Stimulated activated CD4-positive, alpha-beta T cell treated with anti-CD3 and anti-CD28 coated beads, TNF-alpha, amount 100 ng/mL, for 24 hours (primary cell): ENCODE measurements at places on chromosomes 2 and 18.

DNA sequence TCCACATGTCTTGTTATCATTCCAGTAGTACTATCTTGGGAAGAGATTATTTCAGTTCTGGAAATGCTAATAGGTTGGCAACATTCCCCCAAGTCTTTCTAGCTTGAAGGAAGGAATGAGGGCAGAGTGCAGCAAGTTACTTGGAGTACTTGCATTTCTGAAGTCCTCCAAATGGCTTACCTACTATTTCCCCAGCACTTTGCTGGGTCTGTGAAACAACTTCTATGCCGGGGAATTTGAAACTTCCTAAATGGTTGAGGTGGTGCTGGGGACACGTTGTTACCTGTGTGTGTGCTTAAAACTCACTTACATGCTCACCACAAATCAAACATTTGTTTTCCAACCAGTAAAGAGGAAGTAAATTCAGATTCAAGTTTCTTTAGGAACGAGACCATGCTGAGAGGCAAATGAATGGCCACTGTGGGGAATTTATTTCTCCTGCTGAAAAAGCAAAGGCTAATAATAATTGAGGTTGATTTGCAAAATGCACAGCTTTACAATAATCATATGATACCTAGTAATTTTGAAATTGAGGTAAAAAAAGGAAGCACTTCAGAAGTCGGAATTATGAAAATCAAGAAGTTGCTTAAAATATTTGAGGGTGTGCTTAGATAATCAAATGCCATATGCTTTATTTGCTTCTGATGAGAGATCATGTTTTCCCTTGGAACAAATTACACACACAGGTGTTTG is 1167.7 kb upstream of the ZEB2 start:
- no peak for DNase-seq

DNA sequence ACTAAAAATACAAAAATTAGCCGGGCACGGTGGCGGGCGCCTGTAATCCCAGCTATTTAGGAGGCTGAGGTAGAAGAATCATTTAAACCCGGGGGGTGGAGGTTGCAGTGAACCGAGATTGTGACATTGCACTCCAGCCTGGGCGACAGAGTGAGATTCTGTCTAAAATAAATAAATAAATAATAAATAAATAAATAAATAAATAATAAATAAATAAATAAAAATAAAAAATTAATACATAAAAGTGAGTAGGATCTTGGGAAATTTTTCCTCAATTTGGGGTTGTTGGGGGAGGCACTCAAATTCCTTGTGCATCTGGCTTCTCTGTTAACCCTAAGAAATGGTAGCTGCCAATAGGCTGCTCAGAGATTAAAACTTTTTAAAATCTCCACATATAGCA is 20.3 kb upstream of the FOXI3 start:
- DNase-seq, result no peak

DNA sequence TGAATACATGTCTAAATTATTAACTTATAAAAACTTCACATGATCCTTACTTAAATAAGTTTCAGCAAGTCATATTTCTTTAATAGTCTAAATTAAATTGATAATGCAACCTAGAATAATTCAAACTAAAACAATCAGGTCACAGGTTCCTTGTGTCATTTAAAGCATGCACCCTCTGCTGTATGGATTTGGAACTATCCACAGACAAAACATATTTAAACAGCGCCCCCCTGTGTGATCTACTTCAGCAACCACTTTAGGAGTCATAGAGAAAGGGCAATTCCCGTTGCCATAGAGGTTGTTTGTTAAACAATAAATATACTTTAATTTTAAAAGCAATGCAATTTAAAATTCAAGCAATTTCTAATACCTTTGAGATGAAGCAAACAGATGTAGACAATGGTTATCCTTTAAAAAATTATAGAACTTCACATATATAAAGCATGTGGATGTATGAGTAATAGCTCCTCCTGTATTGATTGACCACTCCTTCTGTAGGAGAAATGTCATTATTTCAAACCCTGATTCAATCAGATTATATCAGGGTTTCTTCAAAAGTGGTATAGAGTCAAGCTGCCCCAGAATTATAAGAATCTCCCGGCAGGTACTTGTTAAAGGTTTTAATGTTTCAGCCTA is 21.2 kb downstream of the GRB14 start:
- no peak for DNase-seq

GRCh38 chr2:138095336-138095735 is 131.1 kb downstream of the HNMT start:
- DNase-seq, result no peak

GRCh38 chr2:109193807-109194619 is 65.0 kb downstream of the SH3RF3 start:
- DNase-seq, result no peak

GRCh38 chr18:67081482-67082211 is 434.9 kb downstream of the DSEL start:
- DNase-seq, result no peak

DNA sequence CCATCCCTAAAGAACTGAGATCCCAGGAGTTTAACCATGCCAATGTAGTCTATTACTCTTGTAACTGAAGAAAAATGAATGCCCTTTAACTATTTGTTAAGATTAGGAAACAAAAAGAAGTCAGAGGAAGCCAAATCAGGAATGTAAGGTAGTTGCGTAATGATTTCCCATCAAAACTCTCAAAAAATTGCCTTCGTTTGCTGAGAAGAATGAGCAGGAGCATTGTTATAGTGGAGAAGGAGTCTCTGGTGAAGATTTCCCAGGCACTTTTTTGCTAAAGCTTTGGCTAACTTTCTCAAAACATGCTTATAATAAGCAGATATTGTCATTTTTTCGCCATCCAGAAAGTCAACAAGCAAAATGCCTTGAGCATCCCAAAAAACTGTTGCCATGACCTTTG is 224.0 kb upstream of the SIX2 start:
- no peak for DNase-seq

DNA sequence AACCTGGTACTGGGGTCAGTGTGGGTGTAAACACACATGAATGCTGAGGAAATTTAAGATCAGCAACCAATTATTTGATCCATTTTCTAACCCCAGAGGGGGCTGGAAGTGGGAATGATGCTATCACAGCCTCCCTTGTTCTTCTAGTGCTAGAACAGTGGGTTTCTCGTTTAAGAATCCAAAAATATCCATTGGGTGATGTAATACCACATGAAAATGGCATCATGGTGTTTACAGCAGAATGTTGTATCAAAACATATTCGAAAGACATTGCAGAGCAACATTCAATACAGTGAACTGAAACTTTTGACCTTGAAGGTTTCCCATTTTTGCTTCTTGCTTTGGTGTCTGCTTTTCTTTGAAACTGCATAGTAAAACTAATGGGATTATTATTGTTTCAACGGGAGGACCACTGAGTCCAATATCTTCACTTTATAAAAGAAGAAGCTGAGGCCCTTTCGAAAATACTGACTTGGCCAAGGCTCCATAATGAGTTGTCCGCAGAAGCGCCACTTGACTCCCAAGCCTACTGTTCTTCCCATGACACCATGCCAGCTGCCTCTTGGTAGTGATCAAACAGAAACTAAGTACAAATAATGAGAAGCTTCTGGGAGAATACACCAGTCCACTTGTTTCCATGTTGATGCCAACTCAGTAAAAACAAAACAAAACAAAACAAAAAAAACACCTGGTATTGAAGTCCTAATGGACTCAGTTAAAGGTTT is 106.1 kb downstream of the COLEC12 start:
- no peak for DNase-seq

DNA sequence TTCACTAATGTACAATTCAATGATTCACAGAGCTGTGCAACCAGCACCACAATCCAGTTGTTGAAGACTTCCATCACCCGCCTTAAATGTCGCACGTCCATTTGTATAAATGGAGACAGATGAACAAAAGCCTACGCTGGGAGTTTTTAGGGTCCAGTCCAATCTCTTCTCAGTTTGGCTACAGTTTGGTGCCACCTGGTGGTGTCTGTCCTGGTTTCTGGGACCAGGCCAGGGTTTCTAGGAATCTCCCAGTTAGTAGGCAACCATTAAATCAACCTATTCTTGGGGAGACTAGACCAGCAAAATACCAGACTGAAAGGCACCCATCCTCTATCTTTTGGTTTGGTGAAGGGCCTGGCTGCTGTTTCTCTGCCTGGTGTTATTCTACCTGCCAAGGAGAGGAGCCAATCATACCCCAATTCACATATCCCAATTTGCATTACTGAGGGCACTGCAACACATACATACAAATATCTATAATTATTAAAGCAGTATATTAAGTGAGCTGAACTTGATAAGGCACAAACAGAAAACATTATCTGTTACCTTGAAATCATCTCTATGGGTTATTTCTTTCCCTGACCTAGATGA is 3.2 kb upstream of the DDX1 start:
- DNase-seq, result no peak

DNA sequence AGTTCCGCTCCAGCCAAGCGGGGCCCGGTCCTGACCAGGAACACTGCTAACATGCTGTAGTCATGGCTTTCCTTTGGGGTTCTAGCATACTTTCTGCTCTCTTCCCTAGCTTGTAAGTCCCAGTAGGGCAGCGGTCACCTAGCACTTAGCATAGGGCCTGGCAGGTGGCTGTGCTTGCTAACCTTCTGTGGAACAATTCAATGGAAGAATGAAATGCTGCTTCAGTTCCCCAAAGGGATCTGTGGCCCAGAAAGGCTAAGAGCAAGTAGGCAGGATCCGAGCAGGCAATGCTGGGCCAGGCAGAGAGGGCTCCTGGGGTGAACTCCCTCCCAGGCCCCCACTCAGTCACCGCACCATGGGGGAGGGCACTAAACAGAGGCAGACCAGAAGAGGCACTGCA is 266.8 kb downstream of the CELF4 start:
- DNase-seq, result no peak

DNA sequence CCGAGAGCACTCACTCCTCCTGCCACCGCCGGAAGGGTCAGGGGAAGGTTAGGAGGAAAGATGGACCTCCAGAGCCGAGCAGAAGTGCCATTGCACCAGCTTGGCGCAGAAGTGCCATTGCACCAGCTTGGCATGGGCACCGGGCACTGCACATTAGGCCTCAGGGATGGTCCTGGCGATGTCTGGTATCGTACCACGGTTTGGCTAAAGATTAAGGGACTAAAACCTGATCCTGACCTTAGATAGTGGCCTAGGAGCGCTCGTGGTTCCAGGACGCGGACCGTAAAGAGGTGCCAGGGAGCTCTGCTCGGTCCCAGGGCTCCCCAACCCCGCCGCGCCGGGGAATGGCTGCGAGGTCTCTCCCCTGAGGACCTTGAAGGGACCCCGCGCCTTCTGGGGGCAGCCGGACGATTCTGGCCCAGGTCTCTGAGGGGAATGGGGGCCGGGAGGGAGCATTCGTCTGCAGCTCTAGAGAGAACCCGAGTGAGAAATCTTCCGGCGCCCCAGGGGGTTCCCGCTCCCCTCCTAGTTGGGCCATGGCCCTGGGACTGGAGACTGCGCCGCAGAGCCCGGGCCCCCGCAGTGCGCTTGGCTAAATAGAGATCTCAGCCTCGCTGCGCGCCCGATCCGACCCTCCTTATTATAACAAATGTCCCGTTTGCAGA is 1.8 kb downstream of the PAX8 start:
- DNase-seq, result no peak

DNA sequence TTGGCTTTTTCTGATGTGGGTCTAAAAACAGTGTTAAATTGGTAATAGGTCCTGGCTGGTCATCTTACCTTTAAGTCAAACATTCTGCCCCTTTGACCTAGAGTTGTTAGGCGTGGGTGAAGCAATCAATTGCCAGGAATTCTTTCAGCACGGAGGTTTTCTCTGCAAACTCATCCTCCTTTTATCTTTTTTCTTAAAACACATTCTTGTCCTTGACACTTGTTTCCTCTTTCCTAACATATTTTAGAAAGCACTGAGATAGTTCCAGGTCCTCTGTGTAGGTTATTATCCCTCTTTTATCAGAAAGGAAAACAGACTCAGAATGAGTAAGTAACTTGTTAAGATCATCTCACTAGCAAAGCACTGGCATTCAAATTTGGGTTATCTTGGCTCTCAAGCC is 18.6 kb upstream of the AP1S3 start:
- no peak for DNase-seq

GRCh38 chr2:2164326-2164917 is 166.7 kb downstream of the MYT1L start:
- no peak for DNase-seq

DNA sequence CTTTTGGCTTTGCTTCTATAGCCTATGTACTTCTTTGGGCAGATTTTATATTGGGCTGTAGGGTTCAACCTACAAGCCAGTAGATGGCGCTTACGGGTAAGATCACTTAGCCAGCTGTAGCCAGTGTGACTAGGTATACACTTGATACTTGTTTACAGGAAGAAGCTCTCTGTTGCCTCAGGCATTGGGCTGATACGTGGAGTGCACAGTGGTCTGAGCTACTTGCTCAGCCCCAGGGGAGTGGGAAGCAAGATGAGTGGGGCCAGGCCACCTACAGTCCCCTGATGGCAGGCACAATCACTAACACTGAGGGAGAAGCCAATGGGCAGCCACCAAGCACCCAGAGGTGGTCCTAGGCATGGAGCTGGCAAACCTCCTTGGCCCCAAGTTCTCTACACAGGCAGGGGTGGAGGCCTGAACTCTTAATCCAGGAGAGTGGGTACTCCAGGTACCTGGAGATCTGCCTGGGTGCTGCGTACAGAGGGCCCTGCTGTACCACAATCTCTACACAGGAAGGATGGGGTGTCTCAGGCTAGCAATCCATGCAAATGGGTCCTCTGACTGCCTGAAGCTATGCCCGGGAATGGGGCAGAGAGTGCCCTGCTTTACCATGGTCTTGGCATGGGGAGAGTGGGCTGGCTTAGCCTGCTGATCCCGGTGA is 122.2 kb downstream of the NCOA1 start:
- DNase-seq, result no peak
